ENCODE measurements at places on chromosomes 3 and 15.
A peak's percentile ranks its signal among the peaks of the same experiment; 100 is the strongest.

- no peak for DNase-seq
Measured at GRCh38 chr3:133157716-133158115, 119.5 kb downstream of the TMEM108 start.

GRCh38 chr15:57133127-57133968 lies 214.9 kb downstream of the TCF12 start:
- DNase-seq = no peak

DNA sequence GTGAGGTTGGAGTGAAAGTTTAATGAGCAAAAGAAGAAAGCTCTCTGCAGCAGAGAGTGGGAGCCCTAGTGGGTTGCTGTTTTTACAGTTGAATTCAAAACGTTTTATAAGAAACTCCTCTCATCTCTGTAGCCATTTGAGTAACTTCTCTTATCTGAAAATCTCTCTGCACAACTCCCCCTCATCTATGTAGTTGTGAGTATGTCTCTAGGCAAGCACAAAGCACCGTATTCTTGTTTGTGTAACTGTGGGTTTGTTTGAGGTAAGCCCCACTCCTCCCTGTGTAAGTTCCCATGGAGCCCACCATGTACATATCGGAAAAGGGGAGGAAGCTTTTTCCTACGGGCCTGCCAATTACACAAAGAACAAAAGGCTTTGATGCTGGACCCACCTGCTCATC lies 56.5 kb upstream of the GOLGA6L2 start:
- DNase-seq = no peak

DNA sequence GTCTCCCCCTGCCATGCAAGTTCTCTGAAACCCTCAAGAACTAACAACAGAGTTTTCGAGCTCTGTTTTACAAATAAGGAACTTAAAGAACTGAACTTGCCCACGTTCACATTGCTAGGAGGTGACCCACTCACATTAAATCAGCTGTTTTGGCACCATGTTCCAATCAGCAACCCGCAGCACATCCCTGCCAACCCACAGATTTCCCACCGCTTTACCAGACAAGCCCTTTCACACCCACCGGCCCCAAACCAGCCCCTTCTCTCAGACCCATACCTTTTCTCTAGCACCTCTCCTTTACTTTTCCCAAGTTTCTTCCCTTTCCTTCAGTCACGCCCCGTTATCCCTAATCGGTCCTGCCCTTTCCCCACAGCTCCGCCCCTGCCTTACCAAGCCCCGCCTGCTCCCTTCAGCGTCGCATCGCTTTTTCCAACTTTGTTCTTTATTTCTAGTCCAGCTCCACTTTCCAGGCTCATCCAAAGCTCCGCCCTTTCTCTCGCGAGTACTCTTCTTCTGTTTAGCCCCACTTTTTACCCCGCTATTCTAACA lies 804 bp upstream of the BRPF1 start:
- DNase-seq = no peak

- DNase-seq = no peak
Measured at GRCh38 chr3:118487734-118488133, 546.9 kb downstream of the IGSF11 start.

- DNase-seq = no peak
Measured at GRCh38 chr15:31306426-31307269, 20.0 kb upstream of the KLF13 start.

DNA sequence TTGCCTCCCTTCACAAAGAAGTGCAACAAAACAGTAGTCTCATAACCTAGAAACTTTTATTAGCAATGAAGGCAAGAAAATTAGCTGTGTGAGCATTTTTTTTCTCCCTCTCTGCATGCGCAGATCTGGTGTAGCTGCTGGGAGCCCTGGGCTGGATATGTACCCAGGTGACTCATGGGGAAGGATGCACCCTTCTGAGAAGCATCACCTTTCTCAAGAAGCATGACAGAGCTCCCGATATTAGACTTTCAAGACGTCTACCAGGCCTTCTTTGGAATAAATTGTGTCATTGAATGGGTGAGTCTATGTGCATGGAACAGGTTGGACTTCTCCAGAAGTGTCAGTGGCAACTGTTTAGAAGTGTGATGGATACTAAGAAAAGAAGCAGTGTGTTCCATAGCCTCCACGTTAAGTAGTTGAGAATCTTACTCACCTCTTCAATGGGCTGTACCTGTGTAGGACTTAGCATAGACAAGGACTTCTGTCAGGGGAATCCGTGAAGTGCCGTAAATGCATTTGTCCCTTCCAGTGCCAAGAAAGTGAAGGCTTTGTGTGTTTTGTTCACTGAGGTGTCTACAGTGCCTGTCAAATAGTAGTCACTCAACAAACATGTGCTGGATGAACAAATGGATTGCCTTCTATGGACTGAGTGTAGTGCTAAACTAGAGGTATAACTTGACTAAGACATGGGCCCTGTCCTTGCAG lies 47.7 kb upstream of the RASGRP1 start:
- no peak for DNase-seq

- DNase-seq = no peak
Measured at GRCh38 chr3:183439515-183439914, 11.1 kb upstream of the MCF2L2 start.

DNA sequence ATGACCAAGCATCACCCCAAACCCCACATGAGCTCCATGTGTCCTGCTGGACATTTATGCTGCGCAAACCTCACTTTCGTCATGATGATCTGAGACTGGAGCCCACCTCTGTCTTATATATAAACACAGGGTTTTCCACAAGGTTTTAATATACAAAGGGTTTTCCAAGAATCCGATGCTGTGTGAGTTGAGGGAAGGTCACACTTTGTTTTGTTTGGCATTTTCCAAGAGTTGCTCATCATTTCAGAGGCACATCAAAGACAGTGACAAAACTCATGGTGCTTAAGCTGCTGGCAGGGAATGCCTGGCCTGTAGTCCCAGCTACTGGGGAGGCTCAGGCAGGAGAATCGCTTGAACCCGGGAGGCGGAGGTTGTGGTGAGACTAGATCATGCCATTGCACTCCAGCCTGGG lies 20.0 kb downstream of the EFCC1 start:
- DNase-seq = no peak

DNA sequence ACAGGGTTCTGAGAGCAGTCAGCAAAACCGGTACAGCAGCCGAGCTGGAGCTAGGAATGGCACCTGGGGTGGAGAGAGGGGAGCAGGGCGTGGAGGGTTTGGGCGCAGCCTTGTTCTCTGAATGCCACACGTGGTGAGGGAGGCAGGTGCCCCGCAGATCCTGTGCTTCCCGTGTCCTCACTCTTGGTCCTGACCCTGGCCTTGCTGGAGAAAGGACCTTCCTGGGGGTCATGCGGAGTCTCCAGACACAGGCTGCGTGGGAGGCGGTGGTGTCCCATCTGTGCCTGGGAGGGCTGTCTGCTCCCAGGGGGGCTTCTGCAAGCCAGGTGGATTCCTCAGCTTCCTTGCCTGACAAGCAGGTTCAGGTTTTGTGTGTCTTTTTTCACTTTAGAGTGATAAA lies 244.7 kb upstream of the LYSMD4 start:
- DNase-seq = no peak

DNA sequence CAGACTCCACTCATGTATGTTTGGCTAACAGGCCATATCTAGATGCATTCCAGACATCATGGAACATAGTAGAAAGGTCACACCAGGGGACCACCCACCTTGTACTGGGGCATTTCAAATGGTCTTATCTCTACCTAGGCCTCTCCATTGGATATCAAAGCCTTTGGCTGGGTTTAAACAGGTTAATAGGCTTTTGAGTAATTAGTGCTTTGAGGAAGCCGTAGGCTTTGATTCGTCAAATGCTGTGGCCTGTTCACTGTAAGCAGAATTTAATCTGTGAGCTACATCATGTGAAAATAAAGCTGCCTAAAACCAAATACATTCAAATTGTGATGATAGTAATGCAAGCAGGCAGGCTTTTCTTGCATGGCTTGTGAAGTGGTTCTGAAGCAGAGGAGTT lies 129.5 kb downstream of the ST8SIA2 start:
- no peak for DNase-seq

- no peak for DNase-seq
Measured at GRCh38 chr3:136644212-136644611, 108.0 kb downstream of the STAG1 start.

- DNase-seq = no peak
Measured at GRCh38 chr15:84702961-84703482, 12.9 kb downstream of the SEC11A start.

GRCh38 chr15:63411866-63412265 lies 30.2 kb upstream of the CA12 start:
- no peak for DNase-seq

DNA sequence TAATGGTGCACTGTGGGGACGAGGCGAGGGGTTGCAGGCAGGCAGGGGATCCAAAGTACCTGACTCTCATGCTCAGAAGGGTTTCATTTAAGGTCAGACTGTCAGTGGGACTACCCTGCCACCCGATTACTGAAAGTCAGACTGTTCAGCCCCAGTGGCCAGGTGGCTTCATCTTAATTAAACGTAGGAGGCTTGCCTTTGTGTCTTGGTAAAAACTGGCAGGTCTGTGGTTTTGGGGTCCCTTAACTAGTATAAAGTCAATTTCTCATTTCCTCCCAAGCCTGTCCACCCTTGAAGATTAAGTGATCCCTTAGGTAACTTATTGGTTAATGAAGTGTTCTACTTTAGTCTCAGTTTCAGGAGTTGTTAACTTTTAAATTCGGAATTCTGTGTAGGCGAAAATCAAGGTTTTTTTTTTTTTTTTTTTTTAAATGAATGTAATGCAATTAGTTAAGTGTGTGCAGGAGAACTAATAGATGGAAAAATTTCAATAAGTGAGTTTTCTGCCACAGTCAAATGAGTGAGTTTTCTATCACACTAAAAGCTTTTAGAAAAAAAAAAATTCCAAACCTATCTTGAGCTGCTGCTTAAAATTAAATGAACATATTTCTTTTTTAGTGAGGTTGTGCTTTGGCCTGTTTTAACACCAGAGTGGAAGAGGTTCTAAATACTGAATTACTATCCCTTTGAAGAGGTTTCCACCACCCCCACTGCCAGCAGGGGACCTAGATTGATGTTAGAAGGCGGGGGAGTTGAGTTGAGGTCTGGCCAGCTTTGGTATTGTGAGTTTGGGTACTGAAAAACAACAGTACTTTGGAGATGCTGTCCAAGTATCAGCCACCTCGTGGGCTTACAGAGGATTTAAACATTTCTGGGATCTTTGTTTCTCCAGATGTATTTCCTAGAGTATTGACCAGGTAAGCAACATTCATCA lies 15.2 kb downstream of the ITPR1 start:
- no peak for DNase-seq

DNA sequence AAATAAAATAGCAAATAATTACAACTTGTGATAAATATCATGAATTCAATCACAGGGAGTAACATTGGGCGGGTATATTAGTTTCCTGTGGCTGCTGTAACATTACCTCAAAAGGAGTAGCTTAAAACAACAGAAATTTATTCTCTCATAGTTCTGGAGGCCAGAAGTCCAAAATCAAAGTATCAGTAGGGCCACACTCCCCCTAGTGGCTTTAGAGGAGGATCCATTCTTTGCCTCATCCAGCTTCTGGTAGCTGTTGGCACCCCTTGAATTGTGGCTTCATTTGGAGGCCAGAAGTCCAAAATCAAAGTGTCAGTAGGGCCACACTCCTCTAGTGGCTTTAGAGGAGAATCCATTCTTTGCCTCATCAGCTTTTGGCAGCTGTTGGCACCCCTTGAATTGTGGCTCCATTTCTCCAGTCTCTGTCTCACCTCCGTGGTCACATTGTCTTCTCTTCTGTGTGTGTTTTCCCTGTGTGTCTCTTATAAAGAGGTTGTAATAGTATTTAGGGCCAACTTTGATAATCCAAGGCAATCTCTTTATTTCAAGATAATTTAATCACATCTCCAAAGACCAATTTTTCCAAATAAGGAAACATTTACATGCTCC lies 3.1 kb upstream of the CFAP20DC start:
- no peak for DNase-seq

- peak; percentile 11 for DNase-seq
Measured at GRCh38 chr3:49906073-49906743, 2.5 kb upstream of the MST1R start.

All from effector CD8-positive, alpha-beta T cell (primary cell).